ENCODE measurements at places on chromosomes 1 and 21.
A peak's percentile ranks its signal among the peaks of the same experiment; 100 is the strongest.

- H3K4me3 ChIP-seq, result no peak overlapping the region
- no peaks in the 10 kb centered on the region for H3K27me3 ChIP-seq
- DNase-seq, result no peak
These were observed 99.4 kb upstream of the JUN start for GRCh38 chr1:58883037-58883887.

GRCh38 chr1:27931184-27931583, 3.6 kb upstream of the SMPDL3B start:
- H3K4me3 ChIP-seq, result peak overlapping the region; percentile 15
- H3K27ac ChIP-seq, result peak overlapping the region; percentile 75
- no peaks in the 10 kb centered on the region for H3K36me3 ChIP-seq
- H3K27me3 ChIP-seq, result peaks cover 18% of the 10 kb centered on the region
- DNase-seq, result peak; percentile 36
- peaks cover 42% of the 10 kb centered on the region for H3K4me1 ChIP-seq

- DNase-seq, result no peak
- no peaks in the 10 kb centered on the region for H3K4me1 ChIP-seq
- H3K27me3 ChIP-seq, result peaks cover 14% of the 10 kb centered on the region
These were observed 91.5 kb upstream of the GCLM start for GRCh38 chr1:94000510-94001282.

DNA sequence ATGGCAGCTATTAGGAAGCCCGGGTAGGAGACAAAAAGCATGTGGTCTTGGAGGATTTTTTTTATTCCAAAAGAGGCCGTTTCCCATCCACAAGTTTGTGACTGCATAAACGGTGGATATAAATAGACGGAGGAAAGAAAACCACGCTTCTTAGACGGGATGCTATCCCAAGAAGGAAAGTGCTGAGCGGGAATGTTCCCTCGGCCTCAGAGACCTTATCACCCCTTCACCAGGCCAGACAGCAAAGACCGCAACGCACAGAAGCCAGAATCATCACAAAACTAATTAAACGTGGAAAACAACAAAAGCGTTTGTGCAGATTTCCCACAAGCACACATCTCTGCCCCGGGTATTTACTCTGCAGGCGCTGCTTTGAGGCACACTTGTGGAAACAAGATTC, 43.2 kb downstream of the HLCS start:
- no peak overlapping the region for H3K27ac ChIP-seq
- no peaks in the 10 kb centered on the region for H3K4me1 ChIP-seq
- no peak overlapping the region for H3K4me3 ChIP-seq
- no peaks in the 10 kb centered on the region for H3K36me3 ChIP-seq

GRCh38 chr1:198531891-198532290, 8.6 kb downstream of the ATP6V1G3 start:
- H3K4me1 ChIP-seq, result peaks cover 46% of the 10 kb centered on the region
- no peaks in the 10 kb centered on the region for H3K27me3 ChIP-seq
- no peak overlapping the region for H3K27ac ChIP-seq
- H3K4me3 ChIP-seq, result no peak overlapping the region
- no peak for DNase-seq
- peaks cover 23% of the 10 kb centered on the region for H3K36me3 ChIP-seq

GRCh38 chr1:84360316-84360715, 38.0 kb upstream of the DNASE2B start:
- no peak overlapping the region for H3K4me3 ChIP-seq
- no peaks in the 10 kb centered on the region for H3K36me3 ChIP-seq
- no peaks in the 10 kb centered on the region for H3K27me3 ChIP-seq
- H3K4me1 ChIP-seq, result no peaks in the 10 kb centered on the region
- H3K27ac ChIP-seq, result no peak overlapping the region

GRCh38 chr1:234520908-234521817, 42.2 kb upstream of the TARBP1 start:
- H3K27ac ChIP-seq, result peak overlapping the region; percentile 60
- peaks cover 36% of the 10 kb centered on the region for H3K4me1 ChIP-seq
- H3K4me3 ChIP-seq, result no peak overlapping the region
- no peaks in the 10 kb centered on the region for H3K27me3 ChIP-seq
- no peak for DNase-seq

GRCh38 chr21:32392299-32392879, 423 bp downstream of the URB1 start:
- peak overlapping the region; percentile 82 for H3K27ac ChIP-seq
- no peak for DNase-seq
- H3K36me3 ChIP-seq, result peaks cover 15% of the 10 kb centered on the region
- H3K27me3 ChIP-seq, result peaks cover 6% of the 10 kb centered on the region

DNA sequence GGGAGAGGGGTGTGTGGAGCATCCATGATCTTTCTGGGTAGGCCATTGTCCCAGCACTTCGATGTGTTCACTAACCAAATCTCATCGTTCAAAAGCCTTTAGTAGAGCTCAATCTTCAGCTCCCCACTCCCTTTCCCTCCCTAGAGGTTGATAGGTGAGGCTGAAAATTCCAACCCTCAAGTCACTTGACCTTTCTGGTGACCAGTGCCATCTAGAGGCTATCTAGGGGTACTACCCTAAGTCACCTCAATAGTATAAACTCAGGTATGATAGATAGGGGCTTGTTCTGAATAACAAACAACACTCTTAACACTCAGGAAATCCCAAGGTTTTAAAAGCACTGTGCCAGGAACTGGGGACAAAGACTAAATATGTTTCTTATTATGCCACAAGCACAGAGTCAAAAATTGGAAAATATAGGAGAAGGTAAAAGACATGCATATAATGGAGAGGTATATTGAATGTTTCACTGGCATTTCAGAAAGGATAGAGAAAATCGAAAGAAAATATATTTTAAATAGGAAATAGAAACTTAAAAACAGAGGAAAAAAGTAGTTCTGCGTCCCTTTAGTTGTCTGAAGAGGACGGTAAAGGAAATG, 42.9 kb upstream of the CD53 start:
- H3K27me3 ChIP-seq, result peaks cover 6% of the 10 kb centered on the region
- peaks cover 3% of the 10 kb centered on the region for H3K36me3 ChIP-seq
- H3K4me1 ChIP-seq, result peaks cover 8% of the 10 kb centered on the region
- peak; percentile 59 for DNase-seq
- no peak overlapping the region for H3K4me3 ChIP-seq

- peaks cover 71% of the 10 kb centered on the region for H3K27me3 ChIP-seq
- peak overlapping the region; percentile 36 for H3K4me3 ChIP-seq
- H3K4me1 ChIP-seq, result peaks cover 12% of the 10 kb centered on the region
- peaks cover 2% of the 10 kb centered on the region for H3K36me3 ChIP-seq
These were observed 1.2 kb downstream of the CAMK2N1 start for GRCh38 chr1:20484519-20485462.

DNA sequence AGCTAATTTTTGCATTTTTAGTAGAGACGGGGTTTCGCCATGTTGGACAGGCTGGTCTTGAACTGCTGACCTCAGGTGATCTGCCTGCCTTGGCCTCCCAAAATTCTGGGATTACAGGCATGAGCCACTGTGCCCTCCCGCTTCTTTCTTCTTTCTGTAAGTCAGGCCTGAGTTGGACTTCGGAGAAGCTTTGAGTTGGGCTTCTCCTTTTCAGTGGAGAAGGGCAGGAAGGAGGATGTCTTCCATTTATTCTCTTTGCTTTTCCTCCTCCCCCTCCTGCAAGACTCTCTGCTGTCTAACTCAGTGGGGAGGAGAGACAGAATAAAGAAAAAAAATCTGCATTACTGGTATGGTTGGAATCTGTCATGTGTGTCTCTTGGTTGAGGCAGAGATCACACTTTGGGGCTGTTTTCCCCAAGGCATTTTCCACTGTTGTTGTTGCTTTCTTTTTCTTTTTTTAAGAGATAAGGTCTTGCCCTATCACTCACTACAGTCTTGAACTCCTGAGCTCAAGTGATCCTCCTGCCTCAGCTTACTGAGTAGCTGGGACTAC, 13.2 kb upstream of the DEGS1 start:
- H3K27me3 ChIP-seq, result peaks cover 6% of the 10 kb centered on the region
- H3K4me1 ChIP-seq, result peaks cover 37% of the 10 kb centered on the region
- DNase-seq, result no peak
- peaks cover 11% of the 10 kb centered on the region for H3K36me3 ChIP-seq
- peak overlapping the region; percentile 74 for H3K27ac ChIP-seq

GRCh38 chr21:42133131-42133530, 62.0 kb downstream of the UMODL1 start:
- H3K27me3 ChIP-seq, result peaks cover 3% of the 10 kb centered on the region
- H3K36me3 ChIP-seq, result no peaks in the 10 kb centered on the region
- H3K4me3 ChIP-seq, result no peak overlapping the region
- H3K27ac ChIP-seq, result no peak overlapping the region
- H3K4me1 ChIP-seq, result peaks cover 17% of the 10 kb centered on the region

DNA sequence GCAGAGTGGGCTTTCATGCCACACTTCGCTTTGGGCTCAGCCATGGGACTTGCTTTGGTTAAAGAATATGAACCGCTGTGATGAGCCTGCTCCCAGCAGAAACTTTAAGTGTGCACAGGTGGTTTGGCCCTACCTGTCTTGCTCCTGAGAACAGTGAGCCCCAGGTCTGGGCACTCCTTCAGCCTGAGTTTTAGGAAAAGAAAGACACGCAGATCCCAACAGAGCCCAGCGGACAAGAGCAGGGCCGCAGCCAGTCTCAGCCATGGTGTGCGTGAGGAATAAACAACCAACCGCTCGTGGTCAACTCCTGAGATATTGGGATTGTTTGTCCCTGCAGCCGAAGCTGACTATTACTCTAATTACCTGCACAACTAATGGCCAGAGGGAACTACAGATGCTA, 217.1 kb upstream of the C1orf174 start:
- H3K36me3 ChIP-seq, result no peaks in the 10 kb centered on the region
- no peaks in the 10 kb centered on the region for H3K4me1 ChIP-seq
- no peak overlapping the region for H3K4me3 ChIP-seq
- no peak overlapping the region for H3K27ac ChIP-seq
- no peak for DNase-seq
- H3K27me3 ChIP-seq, result no peaks in the 10 kb centered on the region

DNA sequence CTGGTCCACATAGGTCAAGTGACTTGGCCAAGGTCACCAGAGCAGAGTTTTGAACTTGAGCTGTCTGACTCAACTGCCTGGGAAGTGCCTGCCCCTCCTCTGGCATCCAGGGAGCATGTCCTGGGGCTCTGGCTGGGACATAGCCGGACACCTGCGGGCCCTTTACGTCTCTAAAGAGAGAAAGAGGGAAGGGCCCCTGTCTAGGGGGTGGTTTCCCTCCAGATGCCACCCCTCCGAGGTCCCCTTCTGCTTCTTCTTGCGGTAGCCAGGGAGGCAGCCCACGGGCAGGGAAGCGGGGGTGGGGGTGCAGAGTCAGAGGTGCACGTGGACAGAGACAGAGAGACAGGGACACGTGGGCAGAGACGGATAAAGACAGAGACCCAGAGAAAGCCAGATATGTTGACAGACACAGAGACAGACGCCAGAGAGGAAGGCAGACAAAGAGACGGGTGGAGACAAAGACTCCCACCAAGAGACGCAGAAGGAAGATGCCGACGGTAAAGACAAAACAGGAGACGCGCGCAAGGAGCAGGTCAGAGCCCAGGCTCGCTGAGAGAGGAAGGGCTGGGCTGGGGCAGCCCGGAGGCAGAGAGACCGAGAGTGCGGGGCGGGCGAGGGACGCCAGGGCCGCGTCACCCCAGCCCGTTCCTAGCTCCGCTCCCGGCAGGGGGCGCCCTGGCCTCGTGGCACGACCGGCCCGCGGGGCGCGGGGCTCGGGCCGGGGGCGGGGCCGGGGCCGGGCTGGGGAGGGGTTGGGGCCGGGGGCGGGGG, 458 bp upstream of the ALPL start:
- H3K4me1 ChIP-seq, result peaks cover 4% of the 10 kb centered on the region
- H3K4me3 ChIP-seq, result no peak overlapping the region
- no peak overlapping the region for H3K27ac ChIP-seq

GRCh38 chr21:41521489-41522027, 13.6 kb upstream of the TMPRSS2 start:
- H3K4me3 ChIP-seq, result no peak overlapping the region
- peaks cover 19% of the 10 kb centered on the region for H3K27me3 ChIP-seq
- H3K27ac ChIP-seq, result no peak overlapping the region
- no peaks in the 10 kb centered on the region for H3K36me3 ChIP-seq
- H3K4me1 ChIP-seq, result peaks cover 11% of the 10 kb centered on the region

All from activated CD8-positive, alpha-beta T cell treated with anti-CD3 and anti-CD28 coated beads, Interleukin-2, amount 10 ng/mL, durations not matched to agents 7 days and 5 days (primary cell).